ENCODE measurements at places on chromosomes 6 and 20.

- DNase-seq: no peak
Observed at GRCh38 chr6:144878577-144878976, 593.4 kb downstream of the UTRN start.

GRCh38 chr6:95780037-95780436 is 202.7 kb downstream of the MANEA start:
- DNase-seq: no peak

GRCh38 chr6:87074101-87074621 is 20.7 kb downstream of the CGA start:
- no peak for DNase-seq

DNA sequence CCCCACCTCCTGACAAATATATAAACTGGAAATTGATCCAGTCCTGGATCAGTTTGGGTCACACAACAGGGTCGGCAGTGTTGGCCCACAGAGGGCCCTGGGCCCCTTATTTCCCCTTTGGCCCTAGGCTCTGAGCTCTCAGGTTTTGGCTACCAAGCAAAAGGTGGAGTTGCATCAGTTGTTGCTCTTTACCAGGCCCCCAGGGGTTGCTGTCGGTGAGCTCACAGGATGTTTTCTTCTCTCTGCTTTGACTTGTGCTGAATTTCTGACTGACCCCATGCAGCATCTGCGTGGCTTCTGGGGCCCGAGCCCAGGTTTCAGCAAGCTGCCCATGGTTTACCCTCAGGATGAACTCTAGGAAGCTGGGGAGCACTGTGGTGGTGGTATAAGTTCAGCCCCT is 44.6 kb downstream of the PPARD start:
- no peak for DNase-seq

GRCh38 chr6:13485923-13486562 is 1.4 kb downstream of the GFOD1 start:
- DNase-seq: peak; percentile 55

DNA sequence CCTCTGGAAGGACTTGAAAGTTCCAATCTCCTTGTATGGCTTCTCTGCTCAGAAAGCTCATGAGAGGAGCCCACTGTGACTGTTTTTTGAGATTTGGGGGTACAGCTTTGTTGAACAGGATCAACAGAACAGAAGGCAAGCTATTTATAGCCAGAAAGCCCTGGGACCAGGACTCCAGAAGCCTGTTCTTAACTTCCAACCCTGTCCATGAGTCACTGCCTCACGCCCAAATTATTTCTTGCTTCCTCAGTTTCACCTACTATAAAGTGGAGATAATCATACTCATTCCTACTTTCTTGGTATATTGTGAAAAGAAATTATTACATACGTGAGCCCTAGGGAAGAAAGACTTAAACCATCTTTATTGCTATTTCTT is 100.9 kb upstream of the MARCKS start:
- no peak for DNase-seq

DNA sequence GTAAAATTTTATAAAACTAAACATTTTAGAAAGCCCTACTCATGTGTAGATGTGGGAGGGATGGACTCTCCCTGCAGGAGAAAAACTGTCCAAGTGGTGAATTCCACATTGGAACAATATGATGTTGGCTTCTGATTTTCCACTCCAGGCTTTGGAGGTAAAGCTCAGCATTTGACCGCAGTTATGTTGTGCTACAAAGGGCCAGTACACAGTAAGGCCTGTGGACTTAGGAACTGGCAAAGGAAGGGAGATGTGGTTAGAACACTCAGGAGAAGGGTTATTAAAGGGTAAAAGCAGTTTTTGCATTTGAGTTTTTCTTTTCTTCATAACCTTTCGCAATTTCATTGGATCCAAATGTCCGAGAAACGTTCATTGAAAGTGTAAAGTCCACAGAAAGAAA is 150.3 kb upstream of the SASH1 start:
- DNase-seq: peak; percentile 47

DNA sequence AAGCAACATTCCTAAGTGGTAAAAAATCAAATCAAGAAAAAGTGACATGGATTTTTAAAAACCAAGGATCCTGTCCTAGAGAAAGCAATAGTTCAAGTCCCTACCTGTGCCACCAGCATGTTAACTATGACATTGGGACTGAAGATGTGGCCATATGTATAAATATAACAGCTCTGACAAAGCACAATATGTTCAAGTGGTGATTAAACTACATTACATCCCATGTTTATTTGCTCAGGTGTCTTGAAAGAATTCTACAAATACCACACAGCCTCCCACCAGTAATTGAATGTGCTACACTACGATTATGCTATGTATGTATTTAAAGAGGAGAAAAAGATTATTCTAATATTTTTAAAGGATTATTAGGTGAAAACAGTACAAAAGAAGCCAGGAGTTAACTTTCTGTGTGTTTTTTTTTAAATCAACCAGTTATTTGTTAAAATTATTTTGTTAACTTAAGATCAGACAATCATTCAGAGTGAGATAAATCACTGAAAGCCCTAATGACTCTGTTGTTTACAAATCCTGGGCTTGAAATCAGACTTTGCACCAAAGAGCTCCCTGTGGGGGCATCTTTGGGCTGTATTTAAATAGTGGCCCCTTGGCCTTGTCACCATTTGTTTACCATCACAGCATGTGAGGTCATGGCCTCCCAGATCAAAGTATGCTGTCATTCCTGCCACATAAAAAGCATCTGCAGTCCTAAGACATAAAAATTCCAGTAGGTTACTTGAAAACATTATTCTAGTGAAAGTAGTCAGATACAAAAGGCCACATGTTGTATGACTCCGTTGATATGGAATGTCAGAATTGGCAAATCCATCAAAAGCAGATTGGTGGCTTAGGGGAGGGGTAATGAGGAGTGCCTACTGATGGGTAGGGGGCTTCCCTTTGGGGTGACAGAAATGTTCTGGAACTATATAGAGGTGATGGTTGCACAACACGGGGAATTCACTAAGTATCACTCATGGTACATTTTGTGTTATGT is 17.1 kb downstream of the TTLL2 start:
- no peak for DNase-seq

DNA sequence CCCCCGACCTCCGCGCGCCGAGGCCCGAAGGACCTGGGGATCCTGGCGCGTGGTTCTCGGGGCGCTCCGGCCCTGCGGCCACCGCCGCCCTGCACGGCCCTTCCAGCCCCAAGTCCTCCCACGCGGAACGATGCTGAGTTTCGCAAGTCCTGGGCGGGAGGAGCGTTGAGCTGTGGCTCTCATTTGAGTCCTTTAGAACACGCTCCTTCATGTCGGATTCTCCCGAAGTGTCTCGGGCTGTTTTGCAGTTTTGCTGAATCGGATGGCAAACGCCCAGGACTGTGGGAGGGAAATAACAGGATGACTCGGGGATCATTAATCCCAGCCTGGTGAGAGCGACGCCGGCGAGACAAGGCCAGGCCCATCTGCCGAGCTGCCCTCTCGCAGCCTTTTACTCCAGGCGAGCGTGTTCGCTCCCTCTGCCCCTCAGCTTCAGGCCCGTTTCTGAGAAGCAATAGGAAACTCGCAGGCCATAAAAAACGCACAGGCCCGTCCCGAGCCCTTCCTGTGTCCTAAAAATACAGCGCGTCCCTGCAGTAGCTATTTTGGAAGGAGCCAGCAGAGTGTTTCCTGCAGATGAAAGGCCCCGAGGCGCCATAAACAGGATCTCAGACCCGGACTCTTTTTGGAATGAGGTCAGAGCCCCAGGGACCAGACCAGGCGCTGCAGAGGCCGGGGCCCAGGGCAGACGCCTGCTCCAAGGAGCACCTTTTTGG is 153.5 kb downstream of the DLL1 start:
- DNase-seq: no peak

GRCh38 chr6:118649918-118650581 is 1.3 kb downstream of the CEP85L start:
- no peak for DNase-seq

DNA sequence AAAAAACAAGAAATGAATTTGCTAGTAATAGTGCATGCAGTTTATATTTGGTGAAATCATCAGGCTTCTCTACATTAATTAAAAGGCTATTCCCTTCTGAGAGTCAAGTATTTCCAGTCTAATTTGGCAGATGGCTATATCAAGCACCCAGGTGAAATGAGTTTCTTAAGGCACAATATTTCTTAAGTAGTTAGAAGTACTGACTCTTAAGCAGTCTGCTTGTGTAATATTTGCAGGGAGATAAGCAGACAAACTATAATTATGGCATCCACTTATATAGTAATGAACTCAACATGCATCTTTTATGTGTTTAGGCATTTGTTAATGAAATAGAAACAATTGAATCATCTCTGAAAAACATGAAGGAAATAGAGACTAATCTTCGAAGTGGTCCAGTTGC is 189.2 kb downstream of the UTRN start:
- DNase-seq: no peak

GRCh38 chr6:113380591-113380990 is 476.6 kb upstream of the MARCKS start:
- no peak for DNase-seq

- no peak for DNase-seq
Observed at GRCh38 chr6:133740816-133741215, 148.1 kb upstream of the TCF21 start.

DNA sequence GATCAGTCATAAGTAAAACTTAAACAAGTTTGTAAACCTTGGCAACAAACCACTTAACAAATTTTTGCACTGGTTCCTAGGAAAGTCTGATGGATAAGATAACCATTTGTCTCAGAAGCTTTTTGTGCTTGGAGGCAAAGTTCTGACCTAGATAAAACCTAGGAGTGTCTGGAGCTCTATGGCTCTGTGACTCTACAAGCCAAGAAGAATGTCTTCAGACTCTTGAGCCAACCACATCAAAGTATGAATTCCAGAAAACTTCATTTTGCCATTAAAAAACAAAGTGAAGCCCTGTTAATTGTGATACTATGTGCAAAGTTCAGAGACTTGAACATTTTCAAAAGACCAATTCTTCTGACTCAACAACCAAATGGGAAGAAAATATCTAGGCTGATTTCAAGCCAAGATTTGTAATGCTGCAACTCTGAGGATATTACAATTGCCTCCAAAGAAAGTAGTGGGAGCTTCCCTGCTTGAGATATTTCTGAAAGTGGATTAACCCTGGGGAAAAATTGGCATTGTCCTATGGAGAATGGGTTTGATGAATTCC is 158.1 kb upstream of the FOXQ1 start:
- no peak for DNase-seq

- no peak for DNase-seq
Observed at GRCh38 chr20:19549896-19550295, 208.2 kb upstream of the RIN2 start.

DNA sequence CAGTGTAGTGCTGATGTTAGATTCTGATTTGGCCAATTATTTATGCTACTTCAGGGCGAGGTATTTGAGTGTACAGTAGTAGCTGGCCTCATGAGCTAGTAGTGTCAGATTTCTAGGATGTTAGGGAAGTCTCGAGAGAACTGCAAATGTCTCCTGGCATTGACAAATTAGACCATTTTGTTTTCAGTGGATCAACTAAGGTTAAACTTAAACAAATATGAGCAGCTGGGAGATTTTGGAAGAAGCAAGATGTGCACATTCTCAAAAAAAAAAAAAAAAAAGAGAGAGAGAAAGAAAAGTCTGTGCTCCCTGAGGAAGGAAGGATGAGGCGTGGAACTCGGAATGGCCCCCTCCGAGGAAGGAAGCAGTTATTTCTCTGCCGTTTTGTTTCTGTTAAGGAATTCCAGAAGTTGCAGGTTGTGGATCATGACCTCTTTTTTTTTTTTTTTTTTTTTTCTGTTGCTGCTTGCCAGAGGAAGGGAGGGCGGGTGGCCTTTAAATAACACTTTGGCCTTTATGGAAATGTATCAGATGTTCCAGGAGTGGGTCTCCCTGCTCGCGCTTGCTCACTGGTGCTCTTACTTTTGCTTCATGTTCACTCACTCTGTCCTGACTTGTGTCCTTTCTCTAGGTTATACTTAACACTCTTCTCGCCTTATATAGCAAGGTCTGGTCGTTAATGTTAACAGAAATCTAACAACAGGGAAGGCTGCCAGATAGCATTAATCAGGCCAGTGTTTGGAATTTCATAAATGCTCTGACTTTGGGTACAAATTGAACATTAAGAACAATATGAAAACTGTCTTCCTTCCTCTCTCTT is 124.4 kb downstream of the TCP11 start:
- DNase-seq: peak; percentile 49

GRCh38 chr20:12061466-12061865 is 143.8 kb downstream of the BTBD3 start:
- no peak for DNase-seq

Data from hepatic stellate cell (primary cell).